Diencephalon (tissue), 1 donor: ENCODE measurements at places on chromosomes 7 and 10. TPM values are rescaled to one million over a fixed set of nuclear protein-coding genes. Genes with fewer than 3 reads are reported as not detected.

The TACR2 gene
- total RNA-seq: 1.2 TPM

The MEOX2 gene
- total RNA-seq: 0.23 TPM

The ADARB2 gene
- total RNA-seq: 9.0 TPM

The ADCY1 gene
- 107 TPM for total RNA-seq

The CHST12 gene
- 3.5 TPM for total RNA-seq

The FANK1 gene
- 11.3 TPM for total RNA-seq

The GPR15LG gene
- not detected for total RNA-seq

The C10orf53 gene
- not detected for total RNA-seq

The LRMDA gene
- 5.8 TPM for total RNA-seq

The MMP21 gene
- 0.46 TPM for total RNA-seq

The CYP3A4 gene
- total RNA-seq: not detected

The SPAG6 gene
- total RNA-seq: 11.1 TPM

The AKR1E2 gene
- total RNA-seq: 74.0 TPM

The TAF3 gene
- total RNA-seq: 4.2 TPM

The GJD4 gene
- 0.23 TPM for total RNA-seq

The PLA2G12B gene
- not detected for total RNA-seq

The IFIT2 gene
- 11.1 TPM for total RNA-seq

The OR9A2 gene
- total RNA-seq: 0.69 TPM

The CPA2 gene
- total RNA-seq: not detected

The GLI3 gene
- total RNA-seq: 5.1 TPM

The HOXA3 gene
- total RNA-seq: not detected

The ZNF727 gene
- total RNA-seq: 1.6 TPM

The VSTM2A gene
- 200 TPM for total RNA-seq

The CDH23 gene
- total RNA-seq: 8.1 TPM

The NPC1L1 gene
- total RNA-seq: not detected

The ENTPD1 gene
- 16.6 TPM for total RNA-seq

The MYPN gene
- total RNA-seq: not detected

The CH25H gene
- 1.2 TPM for total RNA-seq

The CNTNAP2 gene
- total RNA-seq: 228 TPM

The SHTN1 gene
- 52.6 TPM for total RNA-seq

The ABCA13 gene
- total RNA-seq: 0.92 TPM

The ZNF736 gene
- total RNA-seq: 50.7 TPM

The PLEKHS1 gene
- not detected for total RNA-seq

The SFMBT2 gene
- 33.7 TPM for total RNA-seq

The FRAT2 gene
- 12.7 TPM for total RNA-seq

The GPC2 gene
- 49.6 TPM for total RNA-seq

The PILRA gene
- total RNA-seq: 1.2 TPM

The BTBD16 gene
- total RNA-seq: not detected

The NRG3 gene
- total RNA-seq: 26.3 TPM

The NRF1 gene
- total RNA-seq: 25.6 TPM

The TMEM270 gene
- total RNA-seq: not detected

The SPDYE2 gene
- total RNA-seq: 0.23 TPM

The ZKSCAN1 gene
- total RNA-seq: 78.9 TPM

The SVIL gene
- 22.6 TPM for total RNA-seq

The DYNC1I1 gene
- 51.2 TPM for total RNA-seq

The MSANTD7 gene
- total RNA-seq: 25.1 TPM

The MCM10 gene
- 5.3 TPM for total RNA-seq

The ITPRID1 gene
- total RNA-seq: 0.23 TPM

The PTPRE gene
- 31.8 TPM for total RNA-seq

The OR2A7 gene
- 0.69 TPM for total RNA-seq

The SLC26A5 gene
- total RNA-seq: 0.46 TPM

The IRF5 gene
- total RNA-seq: 3.9 TPM
